ENCODE measurements at places on chromosomes 6 and 20.

DNA sequence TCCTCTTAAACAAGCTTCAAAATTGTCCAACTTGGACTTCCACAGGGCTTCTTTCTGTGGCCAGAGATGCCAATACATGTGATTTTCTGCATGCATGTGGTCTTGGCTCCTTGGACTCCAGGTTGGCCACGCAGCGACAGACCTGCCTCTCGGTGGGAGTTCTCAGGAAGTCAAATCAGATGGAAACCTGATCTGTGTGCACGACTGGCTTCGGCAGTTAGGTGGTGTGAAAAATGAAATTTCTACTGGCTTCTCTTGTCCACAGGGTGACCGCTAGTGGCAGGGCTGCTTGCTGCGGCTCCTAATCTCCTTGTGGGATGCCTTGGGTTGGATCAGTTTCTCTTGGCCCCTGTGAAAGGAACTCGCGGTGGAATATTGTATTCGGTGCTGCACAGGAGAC is 57.3 kb downstream of the PHACTR3 start:
- no peak for DNase-seq

- DNase-seq, result no peak
Measured at GRCh38 chr20:31758991-31759390, 19.9 kb downstream of the TPX2 start.

- no peak for DNase-seq
Measured at GRCh38 chr6:37965964-37966676, 146.6 kb downstream of the ZFAND3 start.

GRCh38 chr6:137697267-137697938 is 169.7 kb upstream of the TNFAIP3 start:
- DNase-seq, result no peak

DNA sequence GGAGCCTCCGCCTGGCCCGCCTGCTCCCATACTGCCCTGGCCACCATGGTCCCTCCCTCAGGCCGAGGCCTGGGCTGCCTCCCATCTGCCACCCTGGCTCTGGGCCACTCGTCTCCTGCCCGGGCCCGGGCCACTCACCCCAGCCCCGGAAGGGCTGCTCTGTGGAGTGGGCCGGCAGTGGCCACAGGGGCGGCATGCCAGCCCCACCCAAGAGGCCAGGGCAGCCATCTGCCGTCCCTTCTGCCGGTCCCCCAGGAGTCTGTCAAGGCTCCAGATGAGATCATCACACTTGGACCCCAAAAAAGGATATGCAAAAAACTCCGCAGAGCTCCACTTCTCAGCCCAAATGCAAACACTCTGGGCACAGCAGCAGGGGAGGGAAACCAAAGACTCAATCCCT is 23.8 kb upstream of the TLDC2 start:
- no peak for DNase-seq

DNA sequence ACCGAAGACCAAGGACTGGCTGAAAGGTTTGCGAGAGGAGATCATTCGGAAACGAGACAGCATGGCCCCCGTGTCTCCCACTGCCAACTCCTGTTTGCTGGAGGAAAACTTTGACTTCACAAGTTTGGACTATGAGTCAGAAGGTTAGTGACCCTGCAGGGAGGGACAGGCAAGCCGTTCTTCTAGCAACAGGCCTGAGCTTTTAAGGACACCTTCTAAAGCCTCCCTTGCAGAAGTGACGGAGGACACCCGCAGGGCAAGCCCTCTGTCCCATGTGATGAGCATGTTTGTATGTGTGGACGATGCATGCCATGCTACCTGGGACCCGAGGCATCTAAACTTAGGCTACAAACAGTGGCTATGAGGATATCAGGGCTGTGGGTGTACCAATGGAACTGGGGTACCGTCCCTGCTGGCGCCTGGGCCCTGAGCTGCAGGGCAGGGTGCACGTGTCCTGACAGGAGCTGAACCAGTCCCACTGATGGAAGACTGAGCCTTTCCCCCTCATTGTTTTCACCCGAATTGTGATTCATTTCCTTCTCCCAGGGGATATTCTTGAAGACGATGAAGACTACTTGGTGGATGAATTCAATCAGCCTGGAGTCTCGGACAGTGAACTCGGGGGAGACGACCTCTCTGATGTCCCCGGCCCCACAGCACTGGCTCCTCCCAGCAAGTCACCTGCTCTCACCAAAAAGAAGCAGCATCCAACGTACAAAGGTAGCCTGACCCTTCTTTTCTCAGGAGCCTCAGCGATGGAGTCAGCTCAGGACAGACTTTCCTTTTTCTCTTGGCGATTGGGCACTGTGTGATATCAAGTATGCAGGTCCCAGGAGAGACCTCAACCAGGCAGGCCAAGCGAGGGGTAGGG is 84.4 kb downstream of the SERAC1 start:
- DNase-seq, result no peak

GRCh38 chr6:36924131-36924530 is 30.4 kb upstream of the PI16 start:
- no peak for DNase-seq

DNA sequence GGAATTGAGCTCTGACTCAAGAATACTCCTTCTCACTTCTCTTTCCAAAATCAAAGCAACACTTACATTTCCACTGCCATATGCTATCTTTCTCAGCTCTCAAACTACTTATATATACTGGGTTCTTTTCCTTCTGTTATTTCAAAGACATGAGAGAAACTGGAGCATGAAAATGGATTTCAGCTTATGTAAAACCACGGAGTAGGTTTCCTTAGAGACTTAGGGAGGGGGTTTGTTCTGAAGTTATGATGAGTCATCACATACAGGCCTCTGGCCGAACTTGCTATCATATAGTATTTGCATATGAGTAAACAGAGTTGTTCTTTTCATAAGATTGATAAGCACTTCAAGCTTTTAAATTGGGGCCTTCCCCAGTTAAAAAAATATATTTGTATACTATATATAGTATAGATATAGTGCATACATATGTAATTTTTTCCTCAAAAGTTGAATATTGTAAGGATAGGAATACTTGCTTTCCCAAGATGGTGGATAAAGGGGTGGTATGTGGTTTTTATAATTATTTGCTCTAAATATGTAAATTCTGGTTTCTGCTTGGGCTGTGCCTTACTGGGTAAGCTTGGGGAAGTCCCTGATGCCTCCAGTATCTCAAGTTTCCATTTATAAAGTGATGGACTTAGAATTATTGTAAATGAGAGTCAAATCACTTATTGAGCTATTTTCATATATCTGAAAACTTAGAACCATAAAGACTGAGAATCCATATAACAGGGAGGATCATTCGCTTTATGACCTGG is 273.9 kb downstream of the RFPL4B start:
- DNase-seq, result no peak

All from sciatic nerve (tissue), 2 donors.